ENCODE measurements at places on chromosomes 2 and 18.

GRCh38 chr2:222442665-222443064 is 18.3 kb downstream of the SGPP2 start:
- DNase-seq, result no peak

DNA sequence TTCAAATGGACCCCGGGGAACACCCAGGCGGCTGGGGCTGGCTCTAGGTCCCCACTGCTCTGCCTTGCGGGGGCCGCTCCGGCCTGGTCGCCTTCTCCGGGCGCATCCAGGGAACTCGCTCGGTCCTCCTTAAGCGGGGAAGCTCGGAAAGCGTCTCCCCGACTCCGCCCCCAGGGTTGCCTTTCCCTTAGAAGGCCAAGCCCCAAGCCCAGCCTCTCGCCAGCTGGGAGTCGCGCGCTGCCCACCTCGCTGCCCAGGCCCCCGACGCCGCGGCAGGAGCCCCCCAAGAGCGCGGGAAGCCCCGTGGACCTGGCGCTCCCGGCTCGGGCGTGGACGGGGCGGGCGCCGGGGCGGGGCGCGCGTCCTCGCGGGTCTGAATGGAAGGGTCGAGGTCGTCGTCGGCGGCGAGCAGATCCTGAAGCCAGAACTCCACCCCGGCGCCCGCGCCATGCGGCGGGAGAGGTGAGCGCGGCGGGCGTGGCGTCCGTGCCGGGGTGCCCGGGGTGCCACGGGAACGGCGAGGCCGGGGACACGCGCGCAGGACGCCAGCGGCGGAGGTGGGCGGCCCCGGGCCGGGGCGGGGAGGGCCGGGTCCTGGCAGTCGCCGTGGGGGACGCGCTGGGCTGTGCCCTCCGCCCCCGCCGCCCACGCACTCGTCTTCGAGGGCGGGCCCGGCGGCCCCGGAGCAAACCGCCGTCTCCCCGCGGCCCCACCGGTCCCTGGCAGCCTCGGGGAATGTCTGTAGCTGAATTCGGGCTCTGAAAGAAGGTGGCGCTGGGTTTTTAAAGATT is at the start of gene BOK:
Gene BOK, plus strand, starts transcription at position 214 of the 791 bp plus-strand sequence. CDS start 739 bp downstream, outside the sequence.
- DNase-seq, result no peak

- DNase-seq, result no peak
These were observed 1.3 kb upstream of the LYPD1 start for GRCh38 chr2:132671151-132671835.

GRCh38 chr2:79275197-79275596 is 115.6 kb upstream of the REG3A start:
- DNase-seq, result no peak

DNA sequence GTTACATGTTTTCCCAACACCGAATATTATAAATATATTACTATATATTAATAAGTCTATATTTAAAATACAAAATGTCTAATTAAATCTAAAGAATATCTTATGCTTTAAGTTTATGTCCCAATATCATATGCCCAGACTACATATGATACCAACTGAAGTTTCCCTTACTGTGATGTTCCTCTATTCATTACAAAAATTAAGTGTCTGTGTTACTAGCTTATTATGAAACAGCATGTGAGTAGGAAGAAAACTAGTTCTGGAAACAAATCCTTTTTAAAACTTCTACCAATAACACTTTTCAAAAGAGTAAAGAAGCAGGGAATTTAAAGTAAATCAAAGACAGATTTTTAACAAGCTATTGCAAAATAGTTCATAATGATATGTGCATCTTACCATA is 17.8 kb downstream of the HNRNPLL start:
- DNase-seq, result no peak

- DNase-seq, result no peak
These were observed 219.8 kb downstream of the DYSF start for GRCh38 chr2:71672826-71673795.

GRCh38 chr18:48544661-48545415 is 6.0 kb downstream of the CTIF start:
- DNase-seq, result no peak

GRCh38 chr2:103942199-103942598 is 911.7 kb upstream of the POU3F3 start:
- no peak for DNase-seq

GRCh38 chr2:181042706-181043105 is 62.3 kb downstream of the UBE2E3 start:
- no peak for DNase-seq

- DNase-seq, result no peak
These were observed 632.9 kb upstream of the CELF4 start for GRCh38 chr18:38198526-38198925.

DNA sequence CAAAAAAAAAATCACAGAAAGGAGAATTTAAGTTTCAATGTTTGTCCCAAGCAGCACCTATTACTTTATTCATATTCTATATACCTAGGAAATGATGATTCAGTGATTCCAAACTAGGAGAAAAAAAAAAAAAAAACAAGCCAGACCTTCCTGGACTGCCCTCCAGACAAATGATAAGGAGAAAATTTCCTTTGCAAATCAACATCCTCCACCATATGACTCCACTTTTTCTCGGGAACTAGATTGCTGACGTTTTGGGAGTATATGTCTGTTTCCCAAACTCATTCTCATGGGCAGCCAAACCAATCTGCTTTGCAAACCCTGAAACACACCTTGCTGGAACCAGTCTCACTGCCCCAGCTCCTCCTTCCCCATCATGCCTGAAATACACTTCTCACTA is 16.8 kb downstream of the AP1S3 start:
- no peak for DNase-seq

GRCh38 chr2:45796500-45796899 is 145.0 kb downstream of the PRKCE start:
- no peak for DNase-seq

- no peak for DNase-seq
These were observed 33.3 kb downstream of the ABI2 start for GRCh38 chr2:203361495-203361894.

GRCh38 chr2:174605687-174606086 is 8.1 kb upstream of the WIPF1 start:
- peak; percentile 26 for DNase-seq

GRCh38 chr18:76488190-76488589 is 6.9 kb downstream of the ZNF516 start:
- no peak for DNase-seq

DNA sequence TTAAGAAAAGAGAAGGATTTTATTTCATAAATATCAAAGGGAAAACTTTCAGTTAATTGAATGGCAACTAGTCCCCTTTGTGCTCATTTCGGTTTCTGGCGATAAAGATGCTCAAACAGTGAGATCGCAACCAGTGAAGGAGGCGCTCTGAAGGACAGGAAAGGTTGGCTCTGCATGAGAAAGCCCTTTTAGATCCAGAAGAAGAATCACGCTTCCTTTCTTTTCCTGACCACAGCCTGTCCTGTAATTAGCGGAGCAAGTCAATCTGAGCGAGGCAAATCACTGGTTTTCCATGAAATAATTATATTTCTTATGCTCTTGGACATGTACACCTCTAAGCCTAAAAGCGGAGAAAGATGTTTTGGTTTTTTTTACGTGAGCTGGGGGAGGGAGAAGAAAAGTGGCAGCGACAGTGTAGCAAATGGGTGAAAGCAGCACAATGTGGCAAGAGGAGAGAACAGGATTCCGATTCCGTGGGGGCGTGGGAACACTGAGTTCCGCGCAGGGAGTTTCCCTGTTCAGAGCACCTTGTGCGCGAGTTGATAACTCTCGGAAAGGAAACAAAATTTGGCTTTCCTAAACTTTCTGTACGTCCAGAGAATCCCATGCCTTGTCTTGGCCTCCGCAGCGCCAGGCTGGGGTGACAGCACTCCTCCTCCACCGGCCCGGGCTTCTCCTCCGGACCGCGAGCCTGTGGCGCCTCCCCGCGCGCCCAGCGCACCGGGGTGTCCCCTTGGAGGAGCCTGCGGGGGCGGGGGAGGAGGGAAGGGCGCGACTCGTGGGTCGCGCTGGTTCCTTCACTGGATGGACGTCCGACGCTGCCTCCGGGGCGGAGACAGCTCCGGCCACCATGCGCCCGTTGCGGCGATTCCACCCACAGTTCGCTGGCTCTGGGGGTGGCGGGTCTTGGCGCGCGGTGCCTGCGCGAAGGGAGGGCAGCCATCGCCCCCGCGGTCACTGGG is 620 bp upstream of the SLC9A2 start:
- DNase-seq, result no peak

DNA sequence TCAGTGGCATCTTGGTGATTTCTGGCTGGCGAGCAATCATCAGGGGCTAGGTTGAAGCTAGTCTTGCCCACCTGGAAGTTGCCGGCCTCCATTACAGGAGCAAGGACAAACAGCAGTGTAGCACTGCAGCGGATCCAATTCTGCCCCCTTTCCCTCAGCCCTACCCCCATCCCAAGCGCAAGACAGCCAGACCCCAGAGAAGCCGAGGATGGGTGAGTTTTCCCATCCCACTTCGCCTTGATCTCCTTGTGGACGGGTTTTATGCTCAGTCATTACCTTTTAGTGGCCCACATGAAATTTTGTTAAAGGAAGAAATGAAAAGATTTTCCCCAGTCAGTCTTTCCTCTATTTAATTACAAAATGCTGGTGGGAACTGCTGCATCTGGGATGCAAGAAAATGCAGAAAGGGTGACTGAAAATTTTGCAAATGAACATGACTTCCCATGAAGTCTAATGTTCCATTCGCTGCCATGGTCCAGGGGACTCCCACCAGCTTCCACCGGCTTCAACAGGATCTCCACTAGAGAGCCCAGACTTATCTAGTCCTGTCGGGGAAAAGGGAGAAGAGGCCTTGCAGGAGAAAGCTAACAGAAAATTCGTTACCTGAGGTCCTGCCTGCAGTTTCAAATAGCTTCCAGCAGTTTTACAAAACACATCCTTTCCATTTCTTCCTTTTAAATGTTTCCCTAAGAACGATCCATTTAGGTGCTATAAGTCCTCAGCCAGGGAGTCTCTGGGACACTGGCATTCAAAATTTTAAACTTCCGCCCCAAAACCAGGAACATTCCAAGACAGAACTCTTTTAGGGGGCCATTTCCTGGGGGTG is 1.9 kb upstream of the HOXD9 start:
- DNase-seq, result no peak

- no peak for DNase-seq
These were observed 151.3 kb downstream of the UBR3 start for GRCh38 chr2:169978402-169979017.

- no peak for DNase-seq
These were observed 176.2 kb downstream of the GBX2 start for GRCh38 chr2:235992024-235992423.

- DNase-seq, result no peak
These were observed 20.9 kb downstream of the KCNG2 start for GRCh38 chr18:79818631-79819030.

- DNase-seq, result no peak
These were observed 28.3 kb downstream of the CDC42EP3 start for GRCh38 chr2:37642907-37643729.

GRCh38 chr18:50969448-50969847 is 1.6 kb downstream of the ELAC1 start:
- no peak for DNase-seq

- no peak for DNase-seq
These were observed 33.1 kb downstream of the ODC1 start for GRCh38 chr2:10415048-10415447.

Data from central memory CD4-positive, alpha-beta T cell (primary cell).